ENCODE measurements at places on chromosomes 3 and 15. TPM values are rescaled to one million over a fixed set of nuclear protein-coding genes. Genes with fewer than 3 reads are reported as not detected.
A peak's percentile ranks its signal among the peaks of the same experiment; 100 is the strongest.

The ITPKA gene
- 1.6 TPM for total RNA-seq

The EXD1 gene
- under 0.01 TPM for total RNA-seq

The GPR160 gene
- total RNA-seq: under 0.01 TPM

The CCR3 gene
- total RNA-seq: not detected

The SLC7A14 gene
- total RNA-seq: 2.2 TPM

The COLQ gene
- 0.43 TPM for total RNA-seq

The ALS2CL gene
- total RNA-seq: 2.6 TPM

The GOLGA8K gene
- not detected for total RNA-seq

The SIDT1 gene
- not detected for total RNA-seq

The SLC24A5 gene
- not detected for total RNA-seq

DNA sequence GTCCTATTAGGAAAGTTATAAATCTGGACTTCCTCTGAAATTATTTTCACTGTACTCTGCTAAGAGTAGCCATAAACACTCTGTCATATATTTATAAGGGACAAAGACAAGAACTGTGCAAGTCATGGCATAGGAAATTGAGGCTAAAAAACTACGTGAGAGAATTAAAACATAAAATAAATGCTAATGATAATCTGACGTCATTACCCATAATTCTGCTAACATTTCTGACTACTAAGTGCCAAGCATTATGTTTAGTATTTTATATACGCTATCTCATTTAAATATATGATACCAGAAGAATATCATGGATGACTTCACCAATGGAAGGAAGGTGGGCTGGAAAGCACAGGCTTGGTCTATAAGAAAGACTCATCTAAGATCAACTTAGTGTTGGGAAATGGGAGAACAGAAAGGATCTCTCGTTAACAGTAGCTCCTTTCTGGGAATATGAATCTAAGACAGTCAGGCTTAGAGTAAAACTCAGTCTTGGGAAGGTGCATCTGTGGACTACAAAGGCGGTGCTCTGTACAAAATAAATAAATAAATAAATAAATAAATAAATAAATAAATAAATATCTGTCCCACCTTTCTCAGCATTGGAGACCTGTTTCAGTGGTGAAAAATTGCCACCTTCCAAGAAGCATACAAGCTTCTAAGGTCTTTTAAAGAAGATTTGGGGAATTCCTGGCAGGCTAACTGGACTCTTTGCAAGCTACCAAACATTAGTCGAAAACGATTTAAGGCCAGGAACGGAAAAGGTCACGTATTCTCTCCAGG, 267.4 kb downstream of the CGGBP1 start:
- DNase-seq: no peak

- peak; percentile 39 for DNase-seq
Measured at GRCh38 chr3:62201438-62202035, 171.8 kb downstream of the FEZF2 start.

GRCh38 chr3:152199102-152199840, 69.5 kb upstream of the MBNL1 start:
- no peak for DNase-seq

GRCh38 chr15:35479423-35479822, 66.5 kb downstream of the DPH6 start:
- DNase-seq: no peak

DNA sequence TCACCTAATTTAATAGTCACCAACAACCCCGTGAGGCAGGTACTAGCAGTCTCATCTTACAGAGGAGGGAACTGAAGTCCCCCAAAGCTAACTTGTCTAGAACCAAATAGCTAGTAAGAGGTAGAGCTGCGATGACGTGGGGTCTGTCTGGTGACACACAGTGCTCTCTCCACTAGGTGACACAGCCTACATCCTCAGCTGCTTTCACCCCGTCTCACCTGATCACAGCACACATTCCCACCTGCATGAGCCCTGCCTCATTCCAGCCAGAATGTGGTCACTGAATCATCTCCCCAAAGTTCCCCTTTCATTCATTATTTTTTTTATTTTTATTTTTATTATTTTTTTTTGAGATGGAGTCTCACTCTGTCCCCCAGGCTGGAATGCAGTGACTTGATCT, 21.3 kb upstream of the MAGEF1 start:
- DNase-seq: no peak

- DNase-seq: no peak
Measured at GRCh38 chr3:44509393-44509921, 32.0 kb upstream of the ZNF445 start.

- DNase-seq: no peak
Measured at GRCh38 chr3:88191872-88192409, 42.2 kb downstream of the C3orf38 start.

GRCh38 chr3:197355713-197356112, 57.3 kb upstream of the DLG1 start:
- peak; percentile 81 for DNase-seq

DNA sequence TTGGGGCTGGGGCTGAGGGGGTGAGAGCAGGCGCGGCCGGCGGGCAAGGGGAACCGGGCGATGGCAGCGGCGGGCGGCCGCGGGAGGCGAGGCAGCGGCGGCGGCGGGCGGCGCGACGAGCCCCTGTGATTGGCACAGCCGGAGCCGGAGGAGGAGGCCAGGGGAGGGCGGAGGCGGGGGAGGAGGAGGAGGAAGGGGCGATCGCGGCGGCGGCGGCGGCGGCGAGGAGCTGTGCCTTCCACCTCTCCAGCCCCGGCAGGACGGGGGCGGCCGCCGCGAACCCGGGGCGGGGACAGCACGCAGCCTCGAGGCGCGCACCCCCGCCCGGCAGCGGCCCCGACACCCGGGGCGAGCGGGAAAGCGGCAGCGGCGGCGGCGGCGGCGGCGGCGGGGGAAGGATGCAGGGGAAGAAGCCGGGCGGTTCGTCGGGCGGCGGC, at the start of gene SLCO3A1:
SLCO3A1 (plus strand) TSS at position 198 of the 437 bp plus-strand sequence.
- DNase-seq: peak; percentile 20

- DNase-seq: peak; percentile 94
Measured at GRCh38 chr3:160129459-160130061, 95.7 kb upstream of the C3orf80 start.

DNA sequence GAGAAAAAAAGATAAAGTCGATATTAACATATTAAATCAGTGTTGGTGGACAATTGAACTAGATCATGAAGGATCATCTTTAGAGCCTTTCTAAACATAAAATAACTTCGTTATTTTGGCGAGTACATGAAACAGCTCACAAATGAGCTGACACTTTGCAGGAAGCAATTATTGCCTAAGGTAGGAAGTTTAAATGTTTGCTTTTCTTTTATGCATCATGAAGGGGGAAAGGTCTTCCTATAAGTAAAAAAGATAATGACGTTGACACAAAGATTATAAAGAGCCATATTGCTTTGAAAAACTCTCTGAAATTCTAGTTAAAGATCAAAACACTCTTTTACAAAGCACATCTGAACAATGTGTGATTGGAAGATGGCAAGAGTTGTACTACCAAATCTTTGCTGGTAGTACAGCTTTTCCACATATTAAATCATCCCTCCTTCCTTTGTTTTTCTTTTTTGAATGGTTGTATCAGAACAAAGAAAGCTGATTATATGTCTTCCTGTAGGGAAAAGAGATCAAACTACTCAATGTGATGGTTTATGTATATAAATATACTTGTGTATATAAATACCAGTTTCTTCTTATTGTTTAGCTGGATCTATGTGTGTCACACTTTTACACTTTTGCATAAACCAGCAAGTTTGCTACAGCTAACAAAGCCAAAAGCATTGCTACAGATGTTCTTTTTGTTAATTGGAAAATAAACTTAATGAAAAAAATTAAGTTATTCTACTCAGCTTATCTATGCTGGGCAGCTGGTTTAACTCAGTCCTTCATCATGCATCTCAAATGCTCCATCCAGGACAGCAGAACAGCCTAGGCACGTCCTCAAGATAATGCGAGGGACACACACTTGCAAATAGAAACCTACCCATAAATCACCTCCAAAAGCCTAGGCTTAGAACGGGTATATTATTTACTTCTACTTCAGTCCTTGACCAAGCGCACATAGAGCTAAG, 850.8 kb upstream of the ROBO1 start:
- DNase-seq: no peak

DNA sequence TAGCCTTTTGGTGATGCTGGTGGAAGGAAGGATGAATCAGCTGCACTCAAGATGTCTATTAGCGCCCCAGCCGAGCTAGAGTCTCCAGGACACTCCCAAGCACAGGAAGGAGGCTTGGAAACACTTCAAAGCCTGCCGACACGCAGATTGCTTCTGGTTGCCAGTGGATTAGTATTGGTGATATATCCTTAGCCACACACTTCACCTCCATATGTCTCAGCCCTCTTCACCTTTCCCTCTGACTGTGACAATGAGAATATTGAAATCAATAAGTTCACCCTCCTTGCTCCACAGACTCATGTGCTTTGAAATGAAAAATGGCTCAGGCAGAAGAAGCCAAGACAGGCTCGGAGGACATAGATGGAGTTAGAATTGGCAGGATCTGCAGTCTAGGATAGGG, 102.9 kb upstream of the LRRN1 start:
- DNase-seq: no peak
